CD4-positive, alpha-beta T cell treated with Interleukin-4 for 4 hours (primary cell): ENCODE measurements at places on chromosomes 3 and 15.
A peak's percentile ranks its signal among the peaks of the same experiment; 100 is the strongest.

DNA sequence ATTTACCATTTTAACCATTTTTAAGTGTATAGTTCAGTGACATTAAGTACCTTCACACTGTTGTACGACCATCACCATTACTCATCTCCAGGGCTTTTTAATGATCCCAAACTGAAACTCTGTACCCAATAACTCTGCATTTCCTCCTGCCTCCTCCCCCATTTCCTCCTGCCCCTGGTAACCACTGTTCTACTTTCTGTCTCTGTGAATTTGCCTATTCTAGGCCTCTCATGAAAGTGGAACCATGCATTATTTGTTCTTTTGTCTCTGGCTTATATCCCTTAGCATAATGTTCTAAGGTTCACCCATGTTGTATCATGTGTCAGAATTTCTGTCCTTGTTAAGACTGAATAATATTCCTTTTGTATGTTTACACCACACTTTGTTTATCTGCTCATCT lies 154.2 kb downstream of the MECOM start:
- no peak for DNase-seq

- DNase-seq = no peak
These were observed 29.7 kb downstream of the ZNF106 start for GRCh38 chr15:42461261-42461660.

DNA sequence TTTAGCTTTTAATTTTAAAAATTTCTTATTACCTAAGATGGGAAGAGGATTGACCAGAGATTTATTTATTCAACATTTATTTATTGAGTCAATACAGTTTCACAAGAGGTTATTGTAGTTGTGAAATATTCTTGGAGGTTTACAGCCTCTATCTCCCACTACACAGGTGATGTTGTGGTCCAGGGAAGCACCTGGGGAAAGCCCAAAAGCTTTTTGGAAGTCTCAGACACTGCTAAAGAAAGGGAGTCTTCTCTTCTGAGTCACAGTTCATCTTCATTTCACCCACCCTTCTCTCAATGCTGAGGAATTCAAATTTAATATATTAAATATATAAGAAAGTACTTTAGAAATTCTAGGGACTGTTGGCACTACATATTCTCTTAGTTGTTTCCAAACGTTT lies 41.8 kb downstream of the SERPINI1 start:
- no peak for DNase-seq

- DNase-seq = no peak
These were observed 751.2 kb downstream of the NR2F2 start for GRCh38 chr15:97081666-97082226.

DNA sequence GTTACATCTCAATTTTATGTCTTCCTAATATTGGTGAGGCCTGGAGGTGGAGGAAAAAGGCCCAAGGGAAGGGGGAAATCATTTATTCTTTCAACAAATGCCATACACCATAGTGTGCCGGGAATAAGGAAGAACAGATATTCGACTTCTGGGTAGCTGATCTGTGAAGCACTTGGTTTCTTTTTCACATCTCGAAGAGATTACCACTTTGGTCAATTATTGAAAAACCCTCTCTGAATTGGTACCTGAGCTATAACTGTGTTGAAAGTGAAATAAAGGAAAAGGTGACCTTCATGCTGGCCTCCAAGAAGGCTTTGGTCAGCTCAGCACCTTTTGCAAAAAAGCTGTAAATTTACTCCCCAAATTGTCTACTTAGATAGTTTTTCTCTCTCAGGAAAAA lies 14.2 kb upstream of the MB21D2 start:
- no peak for DNase-seq

GRCh38 chr3:25885544-25885943 lies 95.7 kb downstream of the OXSM start:
- DNase-seq = no peak

DNA sequence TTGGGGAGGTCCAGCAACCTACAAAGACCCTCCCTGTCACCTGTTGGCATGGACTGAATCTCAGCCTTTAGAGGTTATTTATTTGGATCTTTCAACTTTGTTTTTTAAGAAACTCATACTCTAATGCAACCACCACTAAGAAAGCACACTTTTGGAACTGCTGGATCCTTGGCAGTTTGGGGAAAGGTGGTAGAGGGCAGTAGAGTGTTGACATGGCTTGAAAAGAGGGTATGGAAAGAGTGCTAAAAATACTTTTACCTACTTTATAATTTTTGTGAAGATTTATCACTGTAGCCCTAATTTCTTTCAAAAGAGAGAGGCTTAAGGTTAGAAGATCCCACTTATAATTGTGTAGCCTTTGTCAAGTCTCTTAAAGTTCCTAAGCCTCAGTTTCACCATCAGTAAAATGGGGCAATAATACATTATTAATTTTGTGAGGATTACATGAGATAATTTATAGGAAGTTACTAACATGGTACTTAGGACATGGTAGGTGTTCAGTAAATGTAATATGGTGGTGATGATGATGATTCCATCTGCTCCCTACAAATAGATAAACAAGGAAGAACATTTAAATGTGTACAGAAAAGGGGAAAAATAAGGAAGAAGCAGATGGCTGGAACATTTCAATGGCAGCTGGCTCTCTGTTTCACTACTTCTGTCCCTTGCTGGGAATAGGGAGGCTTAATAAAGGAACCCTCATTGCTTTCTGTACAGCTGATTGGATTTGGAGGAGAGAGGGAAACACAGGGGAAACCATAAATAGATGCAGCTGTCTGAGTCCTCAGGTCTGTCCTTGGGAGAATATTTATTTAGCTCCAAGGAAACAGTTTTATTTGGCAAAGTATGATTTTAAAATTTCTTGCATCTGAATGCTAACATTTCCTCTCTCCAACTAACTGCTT lies 208.4 kb upstream of the ADAMTS9 start:
- no peak for DNase-seq

- DNase-seq = no peak
These were observed 87.8 kb downstream of the SEC22A start for GRCh38 chr3:123289391-123290106.

GRCh38 chr15:53811530-53811929 lies 52.1 kb upstream of the WDR72 start:
- DNase-seq = no peak

GRCh38 chr3:194806991-194807630 lies 121.4 kb downstream of the FAM43A start:
- DNase-seq = no peak

DNA sequence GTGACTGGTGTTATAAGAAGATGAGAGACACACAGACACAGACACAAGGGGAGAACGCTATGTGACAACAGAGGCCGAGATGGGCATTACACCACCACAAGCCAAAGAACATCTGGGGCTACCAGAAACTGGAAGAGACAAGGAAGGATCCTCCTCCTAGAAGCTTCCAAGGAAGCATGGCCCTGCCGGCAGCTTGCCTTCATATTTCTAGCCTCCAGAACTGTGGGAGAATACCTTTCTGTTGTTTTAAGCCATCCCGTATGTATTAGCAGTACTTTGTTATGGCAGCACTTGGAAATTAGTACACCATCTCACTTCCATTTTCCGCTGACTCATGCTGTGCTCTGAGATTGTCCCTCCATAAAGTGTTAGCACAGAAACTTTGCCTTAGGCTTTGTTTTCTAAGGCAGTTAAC lies 38.7 kb upstream of the CA12 start:
- no peak for DNase-seq

DNA sequence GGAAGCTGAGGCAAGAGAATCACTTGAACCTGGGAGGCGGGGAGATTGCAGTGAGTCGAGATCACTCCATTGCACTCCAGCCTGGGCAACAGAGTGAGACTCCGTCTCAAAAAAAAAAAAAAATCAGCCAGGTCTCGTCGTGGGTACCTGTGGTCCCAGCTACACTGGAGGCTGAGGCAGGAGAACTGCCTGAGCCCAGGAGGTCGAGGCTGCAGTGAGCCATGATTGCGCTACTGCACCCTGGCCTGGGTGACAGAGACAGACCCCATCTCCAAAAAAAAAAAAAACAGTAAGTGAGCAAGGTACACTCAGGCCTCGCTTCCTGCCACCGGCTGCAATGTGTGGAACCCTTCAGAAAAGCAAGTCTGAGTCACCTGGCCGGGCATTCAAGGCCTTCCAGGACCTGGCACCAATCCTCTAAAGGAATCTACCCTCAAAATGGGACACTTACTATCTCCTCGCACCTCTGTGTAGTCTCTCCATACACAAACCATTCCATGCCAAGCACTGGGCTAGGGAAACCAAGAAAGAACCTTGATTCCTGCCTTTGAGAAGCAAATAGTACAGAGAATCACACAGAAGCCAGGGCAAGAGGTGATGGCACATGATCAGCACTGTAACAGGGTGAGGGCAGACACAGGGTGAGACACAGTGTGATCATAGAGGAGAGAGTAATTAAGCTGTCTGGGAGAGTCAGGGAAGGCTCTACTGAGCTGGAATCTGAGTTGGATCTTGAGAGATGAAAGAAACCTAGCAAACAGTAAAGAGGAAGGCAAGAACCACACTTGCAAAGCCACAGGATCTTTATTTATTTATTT lies 9.7 kb downstream of the SCAMP2 start:
- DNase-seq = no peak

DNA sequence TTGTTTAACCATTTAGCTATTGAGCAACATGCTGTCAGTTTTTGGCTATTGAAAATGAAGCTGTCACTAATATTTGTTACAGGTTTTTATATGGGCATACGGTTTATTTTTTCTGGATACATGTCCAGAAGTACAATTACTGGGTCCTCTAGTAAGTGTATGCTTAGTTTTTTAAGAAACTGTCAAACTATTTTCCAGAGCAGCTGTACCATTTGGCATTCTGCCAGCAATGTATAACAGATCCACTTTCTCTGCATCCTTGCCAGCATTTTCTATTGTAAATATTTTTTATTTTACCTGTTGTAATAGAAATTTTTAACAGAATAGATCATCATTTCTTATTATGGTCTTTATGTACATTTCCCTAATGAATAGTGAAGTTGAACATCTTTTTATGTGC lies 658.8 kb downstream of the EDEM1 start:
- no peak for DNase-seq

- DNase-seq = peak; percentile 63
These were observed 93.1 kb downstream of the LRIG1 start for GRCh38 chr3:66407611-66408218.

DNA sequence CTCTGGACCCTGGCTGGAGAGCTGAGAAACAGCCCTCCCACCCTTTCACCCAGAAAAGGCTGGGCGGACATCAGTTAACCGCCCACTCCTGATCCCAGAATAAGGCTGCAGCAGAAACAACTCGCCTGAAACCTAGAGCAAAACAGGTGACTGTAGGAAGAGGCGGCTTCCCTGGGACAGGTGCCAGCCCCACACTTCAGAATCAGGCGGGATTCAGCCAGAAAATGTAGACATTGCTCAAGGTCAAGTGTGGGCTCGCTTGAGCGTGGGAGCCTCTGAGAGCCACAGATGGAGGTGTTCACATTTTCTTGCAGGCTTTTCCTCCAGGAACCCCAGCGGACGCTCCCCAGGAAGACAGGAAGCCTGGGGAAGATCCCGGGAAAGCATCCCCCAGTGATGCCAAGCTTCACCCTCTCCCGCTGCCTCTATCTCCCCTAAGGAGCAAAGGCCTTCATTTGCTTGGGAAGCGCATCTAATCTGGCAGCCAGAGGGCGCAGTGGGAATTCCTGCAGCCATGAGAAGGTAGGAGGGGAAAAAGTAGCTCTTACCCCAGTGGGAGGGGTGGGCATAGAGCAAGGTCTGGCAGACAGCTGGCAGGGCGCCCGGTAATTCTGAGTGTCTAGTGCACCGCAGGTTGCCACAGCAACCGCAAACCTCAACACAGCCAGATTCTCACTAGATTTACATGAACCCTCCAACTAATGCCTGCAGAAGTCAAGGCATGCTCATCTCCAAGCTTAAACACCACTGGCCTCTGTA lies 77.7 kb downstream of the OCA2 start:
- DNase-seq = no peak

DNA sequence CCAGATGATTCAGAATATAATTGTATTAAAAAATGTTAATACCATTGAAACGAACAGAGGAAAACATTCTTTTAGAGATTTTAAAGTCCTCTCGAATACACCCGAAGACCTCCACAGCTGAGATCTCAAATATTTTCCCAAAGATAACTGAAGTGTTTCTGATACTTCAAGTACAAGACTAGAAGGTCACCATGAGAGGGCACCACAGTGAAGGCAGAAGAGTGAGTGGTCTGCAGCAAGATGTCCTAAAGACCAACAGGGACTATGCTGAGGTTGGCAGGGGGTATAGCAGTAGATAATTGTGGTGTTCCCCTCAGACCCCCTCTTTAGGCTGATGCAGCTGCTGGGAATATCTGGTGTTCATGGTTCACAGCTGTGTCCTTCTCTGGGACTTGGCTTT lies 156.5 kb downstream of the PDCD6IP start:
- no peak for DNase-seq

- no peak for DNase-seq
These were observed 426.6 kb upstream of the THBS1 start for GRCh38 chr15:39154227-39154638.

DNA sequence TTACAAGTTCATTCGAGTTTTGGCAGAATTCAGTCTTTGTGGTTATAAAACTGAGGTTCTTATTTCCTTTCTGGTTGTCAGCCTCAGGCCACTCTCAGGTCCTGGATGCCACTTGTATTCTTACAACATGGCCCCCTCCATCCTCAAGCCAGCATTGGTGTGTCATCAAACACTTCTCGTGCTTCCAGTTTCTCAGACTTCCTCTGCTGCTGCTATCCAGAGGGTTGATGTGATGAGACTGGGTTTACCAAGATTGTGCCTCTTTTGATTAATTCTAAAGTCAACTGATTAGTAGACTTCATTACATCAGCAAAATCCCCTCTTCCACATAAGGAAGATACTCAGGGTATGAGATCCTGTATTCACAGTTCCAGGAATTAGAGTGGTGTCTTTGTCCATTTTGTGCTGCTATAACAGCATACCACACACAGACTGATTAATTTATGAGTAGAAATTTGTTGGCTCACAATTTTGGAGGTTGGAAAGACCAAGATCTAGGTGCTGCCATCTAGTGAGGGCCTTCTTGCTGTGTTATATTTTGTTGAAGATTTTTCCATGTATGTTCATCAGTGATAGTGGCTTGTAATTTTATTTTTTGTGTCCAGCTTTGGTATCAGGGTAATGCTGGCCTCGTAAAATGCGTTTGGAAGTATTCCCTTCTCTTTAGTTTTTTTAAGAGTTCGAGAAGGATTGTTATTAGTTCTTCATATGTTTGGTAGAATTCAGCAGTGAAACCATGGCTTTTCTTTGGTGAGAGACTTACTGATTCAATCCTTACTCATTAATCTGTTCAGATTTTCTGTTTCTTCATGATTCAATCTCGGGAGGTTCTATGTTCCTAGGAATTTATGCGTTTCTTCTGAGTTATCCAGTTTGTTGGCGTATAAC lies 11.1 kb downstream of the LRCH3 start:
- peak; percentile 44 for DNase-seq

- DNase-seq = no peak
These were observed 79.5 kb downstream of the IQSEC1 start for GRCh38 chr3:12993517-12994356.

GRCh38 chr3:114299941-114300624 lies 6.3 kb downstream of the TIGIT start:
- peak; percentile 62 for DNase-seq

GRCh38 chr15:29064290-29064689 lies 178.5 kb downstream of the APBA2 start:
- no peak for DNase-seq

GRCh38 chr15:94100863-94101262 lies 130.5 kb upstream of the MCTP2 start:
- DNase-seq = no peak
